MCF 10A (cell line): ENCODE measurements at places on chromosomes 2 and 18. TPM values are rescaled to one million over a fixed set of nuclear protein-coding genes. Genes with fewer than 3 reads are reported as not detected.

- DNase-seq = no peak
Measured at GRCh38 chr2:128687565-128687964, 368.9 kb upstream of the HS6ST1 start.

INPP5D gene
- total RNA-seq = 46.1 and 64.9 TPM in 2 replicates

- no peak for DNase-seq
Measured at GRCh38 chr2:232506709-232507108, 13.5 kb upstream of the PRSS56 start.

GRCh38 chr2:217911283-217912097, 91.3 kb downstream of the TNS1 start:
- no peak for DNase-seq

GRCh38 chr2:106579750-106580197, 92.6 kb downstream of the CD8B2 start:
- no peak for DNase-seq

LMAN2L gene
- total RNA-seq = 6.5 and 7.1 TPM in 2 replicates

HRH4 gene
- 0.10 and 0.16 TPM in 2 replicates for total RNA-seq

DNA sequence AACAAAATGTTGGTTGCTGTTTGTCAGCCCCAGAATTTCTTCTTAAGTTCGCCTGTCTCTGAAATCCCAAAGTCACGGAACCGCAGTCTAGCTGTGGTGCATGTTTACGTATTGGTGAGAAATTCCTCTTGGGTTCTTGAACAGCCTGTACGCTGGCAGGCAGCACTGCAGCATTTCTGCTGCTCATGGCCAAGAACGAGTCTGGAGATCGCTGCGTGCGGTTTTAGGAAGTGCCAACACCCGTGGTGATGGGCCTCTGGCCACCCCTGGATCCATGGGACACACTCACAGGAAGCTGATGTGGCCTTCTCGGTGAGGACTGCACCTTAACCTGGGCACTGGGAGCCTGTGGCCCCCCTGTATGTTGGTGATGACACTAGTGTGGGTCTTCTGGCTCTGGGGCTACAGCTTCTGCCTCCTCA, 23.7 kb downstream of the ASB1 start:
- DNase-seq = no peak

VAPA gene
- 247 and 286 TPM in 2 replicates for total RNA-seq

GRCh38 chr2:199907008-199907714, 3.9 kb upstream of the C2orf69 start:
- DNase-seq = no peak

DNA sequence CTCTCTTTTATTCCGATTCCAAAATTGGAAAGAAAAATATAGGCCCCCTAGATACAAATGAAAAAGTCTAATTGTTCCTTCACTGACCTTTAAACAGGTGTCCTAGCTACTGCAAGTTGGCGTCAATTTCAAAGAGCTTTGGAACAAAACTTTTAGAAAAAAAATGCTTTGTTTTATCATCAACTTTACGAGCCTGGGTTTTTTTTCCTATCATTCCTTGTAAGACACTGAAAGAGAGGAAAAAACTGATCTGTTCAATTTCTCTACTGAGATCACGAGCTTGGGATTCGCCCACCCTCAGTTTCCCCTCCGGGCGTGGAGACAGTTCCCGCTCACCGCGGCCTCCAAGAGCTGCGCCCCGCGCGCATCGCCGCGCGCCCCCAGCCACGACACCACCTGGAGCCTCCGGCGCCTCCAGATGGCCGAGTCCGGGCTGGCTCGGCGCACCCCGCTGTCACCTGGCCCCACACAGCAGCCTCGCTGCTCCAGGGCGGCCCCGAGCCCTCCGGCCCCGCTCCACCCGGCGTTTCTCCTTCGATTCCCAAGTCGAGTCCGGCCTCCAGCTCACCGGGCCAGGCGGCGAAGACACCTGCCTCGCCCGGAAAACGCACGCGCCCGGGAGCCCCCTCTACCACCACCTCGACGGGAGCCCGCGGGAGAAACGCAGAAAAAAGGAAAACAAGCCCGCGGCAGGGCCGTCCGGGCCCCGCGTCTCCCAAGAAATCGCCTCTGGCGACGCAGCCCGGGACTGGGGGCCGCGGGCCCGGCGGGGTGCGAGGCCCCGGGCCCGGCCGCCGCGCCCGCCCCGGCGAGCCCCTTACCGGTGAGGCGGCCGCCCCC, 656 bp downstream of the TBC1D8 start:
- DNase-seq = no peak

- DNase-seq = no peak
Measured at GRCh38 chr2:208415897-208416296, 9.3 kb downstream of the PTH2R start.

SLC25A12 gene
- 11.5 and 12.5 TPM in 2 replicates for total RNA-seq

DNA sequence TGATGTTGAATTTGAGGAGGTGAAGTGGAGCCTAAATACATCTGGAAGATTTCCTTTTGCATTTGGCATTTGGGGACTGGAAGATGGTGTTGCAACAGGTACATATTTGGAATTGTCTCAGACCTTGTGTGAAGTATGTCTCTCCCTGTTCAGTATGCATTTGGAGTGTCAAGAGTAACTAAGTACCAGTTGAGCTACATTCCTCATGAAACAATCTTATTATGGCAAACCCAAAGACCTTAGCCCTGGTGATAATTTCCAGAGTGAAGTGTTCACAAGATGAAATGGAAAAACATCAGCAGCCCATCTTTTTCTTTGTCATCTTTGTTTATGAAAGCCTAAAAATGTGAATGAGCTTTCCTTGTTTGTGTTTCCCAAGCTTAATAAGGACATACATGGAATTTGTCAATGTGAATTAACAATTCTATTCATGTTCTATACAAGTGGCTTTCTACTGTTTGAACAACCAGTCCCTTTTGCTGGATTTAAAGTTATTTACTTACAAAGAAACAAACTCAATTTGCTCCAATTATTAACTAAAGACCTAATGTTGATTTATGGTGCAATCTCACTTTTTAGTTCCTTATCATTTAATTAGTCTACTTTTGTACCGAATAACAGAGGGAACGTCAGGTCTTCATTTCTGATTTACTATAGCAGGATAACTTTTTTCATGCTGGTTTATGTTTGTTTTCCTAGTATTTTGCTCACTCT, 42.1 kb upstream of the PPP1R1C start:
- DNase-seq = no peak
